Regular cardiac myocyte (primary cell): ENCODE measurements at places on chromosomes 1 and 21. TPM values are rescaled to one million over a fixed set of nuclear protein-coding genes. Genes with fewer than 3 reads are reported as not detected.

Gene CHRM3
- under 0.01 TPM in 2 replicates for total RNA-seq

Gene TMOD4
- 0.19 TPM in 1 of 2 replicates, not detected in the other for total RNA-seq

Gene KCNT2
- 0.58 and 2.8 TPM in 2 replicates for total RNA-seq

Gene OLFML3
- total RNA-seq: 7.5 and 26.2 TPM in 2 replicates

Gene CFAP45
- 0.28 and 0.96 TPM in 2 replicates for total RNA-seq

Gene FAM167B
- total RNA-seq: 0.38 and 2.0 TPM in 2 replicates

Gene TFF3
- 0.58 TPM in 1 of 2 replicates, not detected in the other for total RNA-seq

Gene SLC5A9
- not detected in 2 replicates for total RNA-seq

Gene HYI
- 45.1 and 92.4 TPM in 2 replicates for total RNA-seq

Gene CNKSR1
- total RNA-seq: 0.19 and 0.85 TPM in 2 replicates

Gene TIE1
- total RNA-seq: 4.2 and 6.3 TPM in 2 replicates

Gene ERG
- total RNA-seq: 0.19 and 0.56 TPM in 2 replicates

Gene FCRL4
- total RNA-seq: not detected in 2 replicates

Gene FCRL2
- total RNA-seq: not detected in 2 replicates

Gene CFAP107
- total RNA-seq: not detected in 2 replicates

Gene OR2AK2
- 0.28 TPM in 1 of 2 replicates, not detected in the other for total RNA-seq

Gene MANEAL
- total RNA-seq: 0.38 and 0.56 TPM in 2 replicates

Gene KDF1
- total RNA-seq: 0.28 TPM in 1 of 2 replicates, not detected in the other

Gene FCER1G
- total RNA-seq: 0.38 TPM in 1 of 2 replicates, not detected in the other

Gene FNDC10
- total RNA-seq: 1.3 and 1.7 TPM in 2 replicates

Gene ALX3
- not detected in 2 replicates for total RNA-seq

Gene TNNI3K
- 0.28 TPM in 1 of 2 replicates, not detected in the other for total RNA-seq

Gene POGZ
- 10.5 and 12.4 TPM in 2 replicates for total RNA-seq

Gene BACH1
- total RNA-seq: 81.1 and 270 TPM in 2 replicates

Gene SLC6A9
- total RNA-seq: 2.1 and 4.2 TPM in 2 replicates

Gene DNAJC6
- total RNA-seq: 4.8 and 8.7 TPM in 2 replicates

Gene MAP10
- total RNA-seq: 0.96 and 1.1 TPM in 2 replicates

Gene DDR2
- 116 and 168 TPM in 2 replicates for total RNA-seq

Gene S100A12
- total RNA-seq: not detected in 2 replicates

Gene GJA4
- 0.58 and 0.85 TPM in 2 replicates for total RNA-seq

Gene CHIA
- not detected in 2 replicates for total RNA-seq

Gene TMEM82
- total RNA-seq: not detected in 2 replicates

Gene IQGAP3
- 2.8 and 31.2 TPM in 2 replicates for total RNA-seq

Gene PRDM15
- 4.8 and 7.1 TPM in 2 replicates for total RNA-seq

Gene ADGRL4
- 35.0 and 60.8 TPM in 2 replicates for total RNA-seq

Gene UBL4B
- total RNA-seq: not detected in 2 replicates

Gene MAN1C1
- total RNA-seq: 0.38 and 6.5 TPM in 2 replicates

Gene TCHH
- total RNA-seq: under 0.01 TPM in 1 of 2 replicates, not detected in the other

Gene OR10Z1
- total RNA-seq: not detected in 2 replicates

Gene GABRD
- total RNA-seq: not detected in 2 replicates

Gene KRTAP7-1
- not detected in 2 replicates for total RNA-seq

Gene LENEP
- total RNA-seq: 0.56 TPM in 1 of 2 replicates, not detected in the other

Gene CD244
- 1.1 TPM in 1 of 2 replicates, not detected in the other for total RNA-seq

Gene ILF2
- total RNA-seq: 151 and 266 TPM in 2 replicates

Gene PTGS2
- total RNA-seq: 38.2 and 47.4 TPM in 2 replicates

Gene PRAMEF1
- total RNA-seq: not detected in 2 replicates

Gene UBE2U
- total RNA-seq: not detected in 2 replicates

Gene HAPLN2
- not detected in 2 replicates for total RNA-seq

Gene TTC24
- not detected in 2 replicates for total RNA-seq

Gene HNRNPCL2
- total RNA-seq: not detected in 2 replicates

Gene RNU1-3
- total RNA-seq: under 0.01 TPM in 2 replicates

Gene C8A
- not detected in 2 replicates for total RNA-seq
